ENCODE measurements at places on chromosomes 13 and 19.
A peak's percentile ranks its signal among the peaks of the same experiment; 100 is the strongest.

- DNase-seq: no peak
Measured at GRCh38 chr13:84831666-84832657, 949.7 kb upstream of the SLITRK1 start.

GRCh38 chr19:12833418-12833737 lies 1.0 kb downstream of the RTBDN start:
- no peak for DNase-seq

DNA sequence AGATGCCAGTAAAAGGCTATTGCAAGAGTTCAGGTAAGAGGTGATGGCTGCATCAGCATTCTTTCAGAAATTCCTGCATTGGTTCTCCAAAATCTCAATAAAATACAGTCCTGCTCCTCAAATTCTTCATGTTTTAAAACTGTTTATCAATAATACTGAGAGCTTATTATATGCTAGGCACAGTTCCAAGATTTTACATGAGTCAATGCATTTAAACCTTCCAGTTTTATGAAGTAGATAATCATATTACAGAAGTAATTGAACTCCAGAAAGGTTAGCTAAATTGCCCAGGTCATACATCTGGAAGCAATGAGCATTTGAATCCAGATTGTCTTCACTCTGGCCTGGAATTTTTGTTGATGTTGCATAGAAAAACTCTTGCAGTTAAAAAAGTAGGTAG lies 282.9 kb upstream of the SLITRK6 start:
- no peak for DNase-seq

DNA sequence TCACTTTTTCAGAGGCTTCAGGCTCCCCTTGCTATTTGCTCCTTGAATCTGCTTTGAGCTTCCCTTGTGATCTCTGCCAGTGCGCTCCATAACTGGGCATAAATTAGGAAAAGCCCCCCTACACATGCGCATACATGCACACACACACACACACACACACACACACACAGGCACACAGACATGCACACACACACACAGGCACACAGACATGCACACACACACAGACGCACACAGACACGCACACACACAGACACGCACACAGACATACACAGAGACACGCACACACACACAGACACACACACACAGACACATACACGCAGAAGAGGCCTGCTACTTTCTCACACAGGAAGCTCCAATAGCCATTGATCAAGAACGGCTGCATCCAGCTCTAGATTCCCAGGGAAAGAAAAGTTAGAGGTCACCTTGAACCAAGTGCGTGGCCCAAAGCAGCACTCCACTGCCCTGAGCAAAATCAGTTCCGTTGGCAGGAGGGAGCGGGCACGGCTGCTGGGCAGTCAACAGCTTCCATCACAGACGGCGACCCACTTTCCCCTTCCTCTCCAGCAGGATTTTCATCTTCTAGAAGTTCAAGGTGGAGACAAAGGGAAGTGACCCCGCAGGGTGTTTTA lies 145.6 kb downstream of the DPF1 start:
- no peak for DNase-seq

GRCh38 chr13:26618726-26619125 lies 61.2 kb downstream of the WASF3 start:
- DNase-seq: no peak

DNA sequence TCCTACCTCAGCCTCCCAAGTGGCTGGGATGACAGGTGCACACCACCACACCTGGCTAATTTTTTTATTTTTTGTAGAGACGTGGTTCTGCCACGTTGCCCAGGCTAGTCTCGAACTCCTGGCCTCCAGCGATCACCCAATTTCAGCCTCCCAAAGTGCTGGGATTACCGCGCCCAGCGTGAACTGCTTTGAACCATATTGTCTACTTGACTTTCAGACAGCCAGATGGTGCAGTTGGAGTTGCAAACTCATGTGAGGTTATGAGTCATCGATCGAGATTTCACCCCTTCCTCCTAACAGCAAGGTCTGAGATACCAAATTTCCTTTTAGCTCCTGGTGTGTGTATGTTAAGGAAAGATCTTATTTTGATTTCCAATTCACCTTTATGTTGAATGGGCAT lies 2.7 kb downstream of the SLC27A1 start:
- no peak for DNase-seq

GRCh38 chr19:47111006-47111621 lies 2.5 kb downstream of the ZC3H4 start:
- DNase-seq: no peak

GRCh38 chr13:32822771-32823170 lies 193.5 kb upstream of the KL start:
- no peak for DNase-seq

- DNase-seq: no peak
Measured at GRCh38 chr19:27752530-27753184, 1460.3 kb downstream of the UQCRFS1 start.

DNA sequence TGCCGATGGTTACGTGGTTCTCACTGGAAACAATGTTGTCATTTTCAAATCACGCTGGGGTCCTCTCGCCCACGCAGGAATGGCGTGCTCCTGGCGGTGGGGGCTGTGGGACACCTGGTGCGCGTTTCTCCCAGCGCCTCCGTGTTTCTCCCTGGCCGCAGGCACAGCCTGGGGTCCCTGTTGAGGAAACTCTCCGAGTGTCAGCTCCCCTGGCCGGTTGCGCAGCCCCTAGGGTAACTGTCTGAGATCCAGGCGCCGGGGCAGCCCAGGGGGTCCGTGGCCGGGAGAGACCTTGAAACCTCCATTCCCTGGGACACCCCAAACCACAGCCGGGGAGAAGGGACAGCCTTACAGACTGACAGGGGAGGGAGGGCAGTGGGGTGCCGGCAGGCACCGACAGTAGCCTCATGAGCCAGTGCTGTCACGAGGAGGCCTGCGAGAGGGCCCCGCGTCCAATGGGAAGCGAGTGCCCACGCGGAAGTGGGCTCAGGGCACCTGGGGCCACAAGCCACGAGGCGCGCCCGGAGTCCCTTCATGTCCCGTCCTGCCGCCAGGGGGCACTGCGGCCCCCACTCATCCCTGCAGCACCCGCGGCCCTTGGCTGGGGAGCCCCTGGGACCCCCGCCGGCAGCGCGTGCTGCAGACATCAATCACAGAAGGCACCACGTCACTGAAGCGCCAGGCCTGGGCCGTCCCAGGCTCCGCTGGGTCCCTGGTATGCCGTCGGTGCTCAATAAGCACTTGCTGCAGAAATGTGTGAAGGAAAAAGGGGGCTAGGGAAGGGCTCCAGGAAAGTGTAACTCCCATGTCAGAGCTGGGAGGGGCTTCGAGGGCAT lies 9.5 kb downstream of the ADAMTSL5 start:
- DNase-seq: no peak

GRCh38 chr13:49165798-49166752 lies 54.1 kb upstream of the MLNR start:
- no peak for DNase-seq

DNA sequence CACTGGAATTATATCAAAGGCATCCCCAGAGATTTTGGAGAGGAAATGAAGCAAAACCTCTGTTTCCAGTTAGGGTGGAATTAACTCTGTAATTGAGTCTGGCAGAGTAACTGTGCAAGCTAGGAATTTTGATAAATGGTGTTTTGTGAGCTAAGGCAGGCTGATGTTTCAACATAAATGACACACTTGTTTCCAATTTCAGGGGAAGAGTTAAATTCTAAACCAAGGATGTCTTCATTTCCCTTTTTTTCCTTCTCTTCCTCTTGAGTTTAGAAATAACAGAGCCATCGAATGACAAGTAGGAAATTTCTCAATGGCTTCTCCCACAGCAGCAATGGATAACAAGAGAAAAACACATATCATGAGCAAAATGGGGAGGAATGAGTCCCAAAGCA lies 131.2 kb downstream of the IRS2 start:
- no peak for DNase-seq

DNA sequence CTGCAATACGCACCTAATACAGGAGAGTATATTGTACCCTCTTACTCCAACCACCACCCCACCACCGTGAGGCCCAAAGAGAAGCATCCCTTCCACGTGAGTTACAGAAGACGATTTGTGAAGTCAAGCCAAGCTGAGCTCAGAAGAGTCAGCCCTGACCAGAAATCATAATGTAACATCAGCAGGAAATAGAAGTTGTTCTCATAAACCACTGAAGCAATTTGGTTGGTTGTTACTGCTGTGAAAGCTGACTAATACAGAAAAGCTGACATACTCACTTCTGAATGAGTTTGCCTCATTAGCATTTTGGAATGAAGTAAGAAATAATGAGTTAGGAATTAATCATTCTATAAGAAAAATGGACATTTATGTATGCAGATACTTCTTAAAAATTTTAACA lies 749.4 kb upstream of the SLC10A2 start:
- DNase-seq: no peak

- no peak for DNase-seq
Measured at GRCh38 chr13:62704875-62705274, 1289.2 kb upstream of the PCDH20 start.

DNA sequence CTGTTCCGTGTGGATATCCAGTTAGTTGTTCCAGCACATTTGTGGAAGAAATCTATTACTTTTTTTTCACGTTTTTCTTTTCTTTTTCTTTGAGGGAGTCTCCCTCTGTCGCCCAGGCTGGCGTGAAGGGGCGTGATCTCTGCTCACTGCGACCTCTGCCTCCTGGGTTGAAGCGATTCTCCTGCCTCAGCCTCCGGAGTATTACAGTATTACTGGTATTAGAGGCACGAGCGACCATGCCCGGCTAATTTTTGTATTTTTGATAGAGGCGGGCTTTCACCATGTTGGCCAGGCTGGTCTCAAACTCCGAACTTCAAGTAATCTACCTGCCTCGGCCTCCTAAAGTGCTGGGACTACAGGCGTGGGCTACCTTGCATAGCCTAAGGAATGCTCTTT lies 43.6 kb downstream of the ZNF611 start:
- DNase-seq: no peak

DNA sequence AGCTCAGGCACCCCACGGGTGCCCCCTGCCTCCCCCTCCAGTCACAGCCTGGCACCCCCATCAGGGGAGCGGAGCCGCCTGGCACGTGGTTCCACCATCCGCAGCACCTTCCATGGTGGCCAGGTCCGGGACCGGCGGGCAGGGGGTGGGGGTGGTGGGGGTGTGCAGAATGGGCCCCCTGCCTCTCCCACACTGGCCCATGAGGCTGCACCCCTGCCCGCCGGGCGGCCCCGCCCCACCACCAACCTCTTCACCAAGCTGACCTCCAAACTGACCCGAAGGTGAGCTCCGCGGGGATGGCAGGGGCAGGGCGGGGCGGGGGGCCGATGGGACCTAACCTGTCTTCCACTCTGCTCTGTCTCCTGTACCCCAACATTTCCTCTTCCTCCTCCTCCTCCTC lies 25.0 kb downstream of the CKM start:
- no peak for DNase-seq

GRCh38 chr13:48081739-48082138 lies 13.2 kb downstream of the MED4 start:
- DNase-seq: no peak

DNA sequence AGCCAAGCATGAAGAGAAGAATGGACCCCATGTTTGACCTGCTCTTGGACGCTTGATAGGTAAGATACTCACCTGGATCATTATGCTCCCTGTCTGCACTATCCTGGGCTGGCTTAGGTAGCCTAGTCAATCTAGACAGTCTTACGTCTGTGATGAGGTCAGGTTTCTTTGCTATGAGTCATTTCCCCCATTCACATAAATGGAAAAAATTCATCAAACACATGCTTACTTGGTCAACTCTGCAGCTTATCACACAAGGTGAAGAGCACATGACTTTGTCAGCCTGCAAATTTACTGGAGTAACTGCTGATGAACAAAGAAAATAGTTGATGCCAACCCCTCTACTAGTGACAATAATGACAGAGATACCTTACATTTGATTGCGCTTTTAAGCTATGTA lies 170.0 kb downstream of the NUFIP1 start:
- DNase-seq: peak; percentile 75

- no peak for DNase-seq
Measured at GRCh38 chr19:14563989-14564651, 7.7 kb downstream of the NDUFB7 start.

DNA sequence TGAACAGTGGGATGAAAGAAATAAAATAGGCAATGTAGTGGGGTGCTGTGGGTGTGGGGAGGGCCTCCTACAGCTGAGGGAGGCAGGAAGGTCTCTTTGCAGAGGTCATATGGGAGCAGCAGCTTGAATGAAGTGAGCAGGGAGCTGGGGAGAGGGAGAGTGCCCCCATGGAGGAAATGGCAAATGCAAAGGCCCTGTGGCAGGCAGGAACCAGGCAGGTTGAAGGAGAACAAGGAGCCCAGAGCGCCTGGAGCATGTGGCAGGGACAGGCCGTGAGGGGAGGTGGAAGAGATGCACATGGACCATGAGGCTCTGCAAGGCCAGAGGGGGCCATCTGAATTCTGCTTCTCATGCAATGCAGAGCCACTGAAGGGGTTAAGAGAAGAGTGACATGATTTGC lies 191.8 kb downstream of the URI1 start:
- no peak for DNase-seq

DNA sequence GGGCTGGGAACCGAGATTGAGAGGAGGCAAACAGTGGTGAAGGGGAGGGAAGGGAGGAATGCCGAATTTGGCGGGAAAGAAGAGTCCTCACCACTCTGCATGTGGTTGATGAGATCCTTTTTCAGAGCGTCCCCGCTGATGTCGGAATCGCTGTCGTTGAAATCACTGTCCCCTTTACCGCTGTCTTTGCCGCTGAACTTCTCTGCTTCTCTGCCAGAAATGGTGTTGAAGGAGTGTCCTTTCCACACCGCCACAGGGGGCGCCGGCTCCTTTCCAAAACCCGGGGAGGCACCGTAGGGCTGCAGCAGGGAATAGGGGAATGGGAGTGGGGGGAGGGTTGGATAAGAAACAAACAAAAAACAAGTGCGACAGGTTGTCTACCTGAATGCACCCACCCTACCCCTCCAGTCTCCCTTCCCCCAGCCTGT lies 3.1 kb downstream of the PCDH8 start:
- DNase-seq: peak; percentile 53

DNA sequence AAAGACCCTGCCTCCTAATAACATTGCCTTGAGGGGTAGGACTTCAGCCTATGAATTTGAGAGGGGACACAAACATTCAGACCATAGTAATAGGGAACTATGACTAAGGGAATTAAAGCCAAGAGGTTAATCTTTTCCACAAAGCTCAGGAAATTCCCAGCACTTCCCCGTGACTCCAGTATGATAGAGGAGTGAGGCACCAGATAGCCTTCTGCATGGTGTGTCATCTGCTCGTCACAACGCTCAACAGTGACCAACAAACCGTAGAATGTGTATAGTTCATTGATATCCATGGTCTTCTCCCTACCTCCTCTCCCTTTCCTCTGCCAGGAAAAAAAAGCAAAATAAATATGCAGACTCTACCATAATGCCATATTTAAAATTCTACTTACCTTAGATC lies 64.4 kb downstream of the B3GLCT start:
- DNase-seq: no peak
